ENCODE measurements at places on chromosomes 2 and 18.

DNA sequence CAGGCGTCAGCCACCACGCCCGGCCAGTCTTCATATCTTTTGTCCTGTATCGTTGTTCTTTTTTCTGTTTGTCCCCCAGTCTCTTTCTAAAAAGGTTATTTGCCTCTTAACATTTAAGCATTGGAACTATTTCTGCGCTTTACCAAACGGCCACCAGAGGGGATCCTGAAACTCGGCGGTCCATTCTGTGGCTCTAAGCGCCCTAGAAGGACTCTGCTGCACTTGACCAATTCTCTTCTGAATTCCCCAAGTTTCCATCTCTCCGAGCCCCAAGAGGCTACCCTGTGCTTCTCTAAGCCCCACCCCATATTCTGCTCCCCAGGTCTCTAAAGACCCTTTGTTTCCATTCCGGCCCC, 33.1 kb upstream of the REG3G start:
- no peak for DNase-seq

- DNase-seq, result peak; percentile 60
These were observed 13.4 kb downstream of the FMNL2 start for GRCh38 chr2:152348388-152348787.

GRCh38 chr2:74552914-74553811, 579 bp downstream of the LOXL3 start:
- DNase-seq, result no peak

DNA sequence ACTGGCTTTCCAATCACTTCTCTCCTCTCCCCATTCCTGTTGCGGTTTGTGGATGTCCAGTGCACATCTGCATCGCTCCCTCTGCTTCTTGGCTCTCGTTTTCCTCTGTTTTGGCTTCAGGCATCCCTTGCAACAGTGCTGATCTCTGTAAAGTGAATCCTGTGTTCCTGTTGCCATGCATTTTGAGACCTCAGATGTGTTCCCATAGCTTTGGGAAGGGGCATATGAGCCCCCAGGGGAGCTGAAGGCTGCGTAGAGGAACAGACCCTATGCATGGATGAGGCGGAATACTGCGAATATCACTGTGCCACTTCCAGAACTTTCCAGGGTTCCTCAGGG, 168.4 kb upstream of the HAAO start:
- no peak for DNase-seq

DNA sequence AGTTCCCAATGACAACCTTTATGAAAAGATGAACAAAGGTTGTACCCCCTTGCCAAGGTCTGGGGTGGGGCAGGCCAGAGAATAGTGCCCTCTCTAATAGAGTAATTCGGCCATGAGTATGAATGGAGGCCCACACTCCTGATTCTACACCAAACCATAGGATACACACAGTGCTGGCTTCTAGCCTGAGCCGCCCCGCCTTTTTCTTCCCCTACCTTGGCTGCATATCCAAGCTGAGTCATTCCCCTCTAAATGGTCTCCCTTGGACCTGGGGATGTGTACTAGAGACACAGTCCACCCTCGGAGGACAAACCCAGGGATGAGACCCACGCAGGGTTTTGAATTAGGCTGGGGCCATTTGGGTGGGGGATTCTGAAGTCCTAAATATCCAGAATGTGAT, 107.2 kb upstream of the CAPN13 start:
- no peak for DNase-seq

GRCh38 chr2:61793389-61793836, 60.4 kb downstream of the FAM161A start:
- peak; percentile 43 for DNase-seq

- no peak for DNase-seq
These were observed 163.8 kb downstream of the FAM210A start for GRCh38 chr18:13562494-13563029.

DNA sequence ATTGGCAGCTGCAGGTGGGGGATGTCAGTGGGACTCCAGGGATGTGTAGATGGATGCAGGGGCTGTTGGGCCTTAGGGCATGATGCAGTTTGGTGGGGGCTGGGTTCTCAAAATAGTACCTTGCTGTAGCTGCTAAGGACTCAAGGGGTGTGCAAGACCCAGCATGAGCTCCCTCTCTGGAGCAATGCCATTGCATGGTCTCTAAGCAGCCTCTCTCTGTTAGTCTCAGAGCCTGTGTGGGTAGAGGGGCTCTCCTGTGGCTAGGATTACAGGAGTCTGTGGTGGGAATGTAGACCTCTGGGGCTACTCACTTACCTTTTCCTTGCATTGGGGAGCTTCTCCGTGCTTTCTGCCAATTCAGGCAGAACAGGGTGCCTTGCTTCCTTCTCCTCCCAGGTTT, 228.9 kb downstream of the LPIN1 start:
- no peak for DNase-seq

GRCh38 chr2:137590102-137590501, 374.2 kb upstream of the HNMT start:
- DNase-seq, result no peak

DNA sequence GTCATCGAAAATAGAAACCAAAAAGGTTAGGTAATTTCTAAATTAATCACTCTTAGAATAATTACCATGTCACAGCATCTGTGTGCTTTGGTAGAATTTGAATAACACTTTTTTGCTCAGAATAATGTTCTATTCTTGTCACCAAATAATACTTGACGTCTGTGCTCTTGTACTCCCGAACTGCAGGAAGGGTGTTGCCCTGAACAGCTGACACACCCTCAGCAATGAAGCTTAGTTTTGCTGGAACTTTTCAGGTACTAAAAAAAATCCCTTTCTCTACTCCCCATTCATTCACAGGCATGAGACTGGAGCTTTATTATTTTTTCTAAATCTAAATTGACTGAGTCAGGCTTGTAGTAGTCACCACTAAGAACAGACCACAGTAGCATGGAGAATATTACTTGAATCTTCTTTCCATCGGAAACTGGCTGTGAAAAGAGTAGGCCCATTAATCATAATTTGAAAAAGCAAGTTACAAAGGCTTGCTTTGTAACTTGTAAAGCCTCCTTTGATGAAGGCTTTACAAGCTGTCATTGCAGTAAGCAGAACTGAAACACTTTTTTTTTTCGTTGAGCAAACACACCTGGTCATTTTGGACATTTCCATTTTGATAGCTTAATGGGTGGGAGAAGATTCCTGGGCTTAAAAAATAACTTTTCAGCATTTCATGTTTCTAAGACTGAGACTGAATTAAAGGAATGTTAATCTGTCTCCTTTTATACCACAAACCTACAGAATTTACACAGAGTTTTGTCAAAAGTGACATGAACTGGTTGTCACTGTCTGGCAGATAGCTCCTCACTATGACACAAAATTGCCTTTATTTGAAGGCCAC, 70.3 kb upstream of the PELI1 start:
- DNase-seq, result peak; percentile 19

- DNase-seq, result no peak
These were observed 686 bp downstream of the HNMT start for GRCh38 chr2:137964859-137965459.

DNA sequence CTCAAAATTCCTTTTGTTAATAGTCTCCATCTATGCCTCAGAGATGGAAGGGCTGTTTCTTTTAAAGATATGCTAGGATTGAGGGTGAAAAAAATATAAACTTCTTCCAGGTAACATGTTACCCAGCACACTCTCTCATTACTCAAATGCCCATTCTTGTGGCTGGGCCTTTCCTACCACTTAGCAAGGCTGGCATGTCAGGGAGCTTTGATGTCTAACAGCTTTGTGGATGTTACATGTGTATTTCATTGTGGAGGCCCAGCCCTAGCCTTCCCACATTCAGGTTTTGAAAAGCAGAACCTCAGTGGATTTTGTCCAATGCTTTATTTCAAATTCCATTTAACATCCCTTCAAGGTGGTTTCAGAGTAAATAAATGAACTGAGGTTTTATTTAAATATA, 191.4 kb downstream of the EPHA4 start:
- DNase-seq, result no peak

DNA sequence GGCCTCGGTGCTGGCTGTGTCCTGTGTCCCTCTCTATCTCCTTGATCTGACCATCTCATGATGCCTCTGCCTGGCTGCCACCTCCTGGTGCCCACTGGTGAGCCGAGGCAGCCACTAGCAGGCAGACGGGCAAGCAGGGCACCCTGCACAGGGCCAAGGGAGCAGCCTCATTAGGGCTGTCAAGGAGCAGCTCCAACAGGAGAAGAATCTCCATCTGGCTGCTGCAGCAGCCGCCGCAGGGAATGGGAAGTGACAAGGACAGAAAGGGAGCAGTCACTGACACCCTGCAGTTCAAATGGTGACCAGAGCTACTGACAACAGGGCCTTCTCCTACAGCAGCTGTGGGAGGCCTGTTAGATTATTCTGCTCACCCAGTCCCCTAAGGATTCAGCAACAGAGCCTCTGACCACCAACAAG, 32.6 kb downstream of the ALPK2 start:
- DNase-seq, result no peak

DNA sequence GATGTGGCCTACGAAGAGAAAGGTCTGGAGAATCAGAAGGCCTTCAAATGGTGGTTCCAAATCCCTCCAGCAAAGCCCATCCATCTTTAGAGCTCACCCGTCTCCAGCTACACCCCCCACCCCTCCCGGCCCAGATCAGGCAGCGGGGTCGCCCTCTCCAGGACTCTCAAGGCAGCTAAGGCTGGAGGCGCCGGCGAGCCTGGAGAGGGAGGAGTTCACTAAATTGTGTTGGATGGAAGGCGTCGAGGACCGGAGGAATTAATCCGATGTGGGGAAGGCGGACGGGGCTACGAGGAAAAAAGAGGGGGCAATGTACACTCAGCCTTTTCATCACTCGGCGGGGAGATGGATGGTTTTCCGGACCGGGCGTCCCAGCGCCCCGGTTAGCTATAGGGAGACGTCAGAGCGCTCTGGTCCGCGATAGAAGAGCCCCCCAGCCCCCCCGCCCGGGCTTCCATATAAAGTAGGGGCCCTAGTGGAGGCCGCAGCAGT, at the start of gene GRP:
Gene GRP, plus strand, starts transcription at position 487 of the 492 bp plus-strand sequence. CDS start 108 bp downstream, outside the sequence.
- no peak for DNase-seq

DNA sequence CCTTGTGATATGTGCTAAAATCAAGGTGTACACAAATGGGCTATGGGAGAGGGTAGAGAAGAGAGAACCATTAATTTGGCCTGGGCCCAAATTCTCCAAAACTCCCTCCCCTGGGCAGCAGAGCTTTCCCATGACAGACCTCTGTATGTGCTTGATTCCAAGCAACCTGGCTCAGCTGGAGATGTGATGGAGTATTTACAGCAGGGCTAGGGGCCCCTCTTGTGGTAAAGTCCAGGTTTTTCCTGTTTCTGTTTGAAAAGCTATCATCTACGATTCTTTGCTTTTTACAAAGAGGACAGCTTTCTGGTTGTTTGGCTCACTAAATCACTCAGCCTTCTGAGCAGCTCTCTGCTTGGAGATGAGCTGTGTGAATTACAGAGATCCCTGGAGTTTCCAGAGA, 40.3 kb downstream of the KCNS3 start:
- DNase-seq, result no peak

- no peak for DNase-seq
These were observed 36.0 kb downstream of the ANKRD12 start for GRCh38 chr18:9172506-9173127.

GRCh38 chr2:226671141-226671676, 128.4 kb downstream of the IRS1 start:
- no peak for DNase-seq

GRCh38 chr2:156765043-156765442, 328.9 kb downstream of the GPD2 start:
- DNase-seq, result no peak

DNA sequence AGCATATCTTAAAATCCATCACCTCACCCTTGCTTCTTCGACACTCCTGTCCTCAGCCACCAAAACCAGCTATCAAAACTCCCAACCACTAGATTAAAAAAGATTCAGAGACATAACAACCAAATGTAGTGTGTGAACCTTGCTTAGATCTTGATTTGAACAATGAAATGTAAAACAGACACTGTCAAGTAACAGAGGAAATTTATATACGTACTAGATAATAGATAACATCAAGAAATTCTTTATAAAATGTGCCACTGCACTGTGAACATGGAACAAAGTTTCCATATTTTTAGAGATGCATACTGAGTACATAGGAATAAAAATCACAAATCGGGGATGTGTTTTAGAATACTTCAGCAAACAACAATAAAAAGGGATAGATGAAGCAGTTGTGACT, 86.0 kb downstream of the THADA start:
- DNase-seq, result no peak

DNA sequence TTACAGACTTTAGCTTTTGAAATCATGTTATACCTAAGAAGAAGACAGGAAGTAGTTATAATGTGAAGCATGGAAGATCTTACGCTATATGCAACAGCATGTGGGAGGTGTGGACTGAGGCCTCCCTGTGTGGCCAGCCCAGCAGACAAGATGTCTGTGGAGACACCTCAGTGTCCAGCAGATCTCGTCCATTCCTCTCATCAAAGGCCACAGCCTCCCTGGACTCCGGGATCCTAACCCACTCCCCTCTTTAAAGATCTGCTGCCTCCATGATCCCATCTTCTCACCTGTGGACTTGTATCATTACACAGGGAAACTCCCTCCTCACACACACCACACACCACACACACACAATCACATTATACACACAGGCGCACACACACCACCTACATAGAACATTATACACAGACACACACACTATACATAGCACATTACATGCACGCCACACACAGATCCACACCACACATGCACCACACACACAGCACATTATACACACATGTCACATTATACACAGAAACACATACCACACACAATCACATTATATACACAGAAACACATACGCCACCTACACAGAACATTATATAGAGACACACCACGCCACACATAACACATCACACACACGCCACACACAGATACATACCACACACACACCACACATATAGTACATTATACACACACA, 89.5 kb downstream of the PXDN start:
- no peak for DNase-seq

GRCh38 chr2:7031547-7032245, 114.5 kb downstream of the RNF144A start:
- peak; percentile 35 for DNase-seq

DNA sequence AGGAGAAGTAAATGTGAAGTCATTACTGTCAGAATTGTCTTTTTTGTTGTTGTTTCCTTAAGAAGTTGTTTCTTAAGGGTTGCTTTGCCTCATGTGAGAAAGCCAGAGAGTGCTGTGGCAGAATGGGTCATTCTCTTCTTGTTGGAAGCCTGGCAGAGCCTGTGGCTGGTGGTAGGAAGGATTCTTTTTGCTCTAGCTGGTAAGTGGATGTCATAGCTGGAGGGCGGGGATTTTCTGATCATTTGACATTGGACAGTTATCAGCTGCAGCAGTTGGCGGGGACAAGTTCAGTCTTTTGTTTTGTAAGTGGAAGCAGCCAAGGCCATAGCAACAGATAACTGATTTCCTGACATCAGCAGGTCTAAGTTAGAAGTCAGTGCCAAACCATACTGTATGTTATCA, 5.5 kb upstream of the RMDN2 start:
- DNase-seq, result no peak

- no peak for DNase-seq
These were observed 32.2 kb upstream of the MAT2A start for GRCh38 chr2:85506768-85507181.

GRCh38 chr18:73940721-73941120, 206.9 kb downstream of the FBXO15 start:
- no peak for DNase-seq

DNA sequence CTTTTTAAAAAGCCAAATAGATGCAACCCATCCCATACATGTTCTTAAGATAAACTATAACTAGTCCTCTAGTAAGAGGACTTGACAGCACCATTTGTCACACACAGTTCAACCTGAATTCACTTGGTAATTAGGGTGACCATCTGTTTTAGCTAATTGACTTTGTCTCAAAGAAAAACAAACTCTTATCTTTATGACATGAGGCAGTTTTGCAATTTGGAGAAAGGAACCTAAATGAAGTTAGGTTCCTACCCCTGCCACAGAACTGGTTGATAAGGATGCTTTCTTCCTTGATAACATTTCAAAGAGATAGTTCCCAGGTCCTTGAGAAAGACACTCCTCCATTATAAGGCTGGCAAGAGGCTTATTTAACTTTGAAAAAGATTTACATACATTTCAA, 57.4 kb upstream of the LRRTM1 start:
- no peak for DNase-seq

All from A172 (cell line).